CD4-positive, CD25-positive, alpha-beta regulatory T cell (primary cell): ENCODE measurements at places on chromosomes 6 and 20.
A peak's percentile ranks its signal among the peaks of the same experiment; 100 is the strongest.

DNA sequence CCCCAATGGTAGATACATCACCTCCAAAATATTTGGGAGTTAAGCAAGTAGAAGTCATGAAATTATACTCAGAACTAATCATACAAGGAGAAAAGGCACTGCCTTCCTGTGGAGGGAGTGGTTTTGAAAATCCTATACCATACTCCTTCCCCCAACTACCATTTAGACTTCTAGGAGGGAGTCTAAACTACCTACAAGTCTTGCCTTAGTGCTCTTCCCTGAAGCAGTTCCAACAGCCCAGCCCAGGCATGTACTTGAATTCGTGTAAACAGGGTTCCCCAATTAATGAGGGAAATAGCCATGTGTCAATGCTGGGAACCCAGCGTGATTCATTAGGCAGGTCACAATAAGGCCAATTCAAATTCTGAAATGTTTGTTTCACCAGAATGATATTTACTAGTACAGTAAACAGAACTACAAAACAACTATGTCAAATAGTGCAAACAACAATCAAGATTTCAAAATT lies 39.1 kb upstream of the SGK1 start:
- DNase-seq: no peak

DNA sequence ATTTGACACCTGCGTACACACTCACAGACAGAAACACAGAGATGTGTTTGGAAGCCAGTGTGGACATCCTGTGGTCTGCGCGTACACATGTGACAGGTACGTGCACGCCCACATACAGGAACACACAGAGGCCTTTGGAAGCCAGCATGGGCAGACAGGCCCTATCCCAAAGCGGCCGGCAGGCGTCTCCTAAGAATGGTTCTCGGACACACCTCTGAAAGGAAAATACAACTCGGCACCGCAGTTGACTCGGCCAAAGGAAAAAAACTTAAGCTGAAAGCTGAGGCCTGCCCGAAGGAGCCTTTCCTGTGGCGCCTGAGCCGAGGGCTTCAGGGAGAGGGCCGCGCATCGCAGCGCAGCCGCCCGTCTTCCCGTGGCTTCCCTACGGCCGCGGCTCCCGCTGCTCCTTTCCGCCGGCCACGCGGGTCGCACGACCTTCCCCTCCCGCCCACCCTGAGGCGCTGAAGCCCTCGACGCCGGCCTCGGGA lies 1.4 kb upstream of the CEP43 start:
- DNase-seq: peak; percentile 71

DNA sequence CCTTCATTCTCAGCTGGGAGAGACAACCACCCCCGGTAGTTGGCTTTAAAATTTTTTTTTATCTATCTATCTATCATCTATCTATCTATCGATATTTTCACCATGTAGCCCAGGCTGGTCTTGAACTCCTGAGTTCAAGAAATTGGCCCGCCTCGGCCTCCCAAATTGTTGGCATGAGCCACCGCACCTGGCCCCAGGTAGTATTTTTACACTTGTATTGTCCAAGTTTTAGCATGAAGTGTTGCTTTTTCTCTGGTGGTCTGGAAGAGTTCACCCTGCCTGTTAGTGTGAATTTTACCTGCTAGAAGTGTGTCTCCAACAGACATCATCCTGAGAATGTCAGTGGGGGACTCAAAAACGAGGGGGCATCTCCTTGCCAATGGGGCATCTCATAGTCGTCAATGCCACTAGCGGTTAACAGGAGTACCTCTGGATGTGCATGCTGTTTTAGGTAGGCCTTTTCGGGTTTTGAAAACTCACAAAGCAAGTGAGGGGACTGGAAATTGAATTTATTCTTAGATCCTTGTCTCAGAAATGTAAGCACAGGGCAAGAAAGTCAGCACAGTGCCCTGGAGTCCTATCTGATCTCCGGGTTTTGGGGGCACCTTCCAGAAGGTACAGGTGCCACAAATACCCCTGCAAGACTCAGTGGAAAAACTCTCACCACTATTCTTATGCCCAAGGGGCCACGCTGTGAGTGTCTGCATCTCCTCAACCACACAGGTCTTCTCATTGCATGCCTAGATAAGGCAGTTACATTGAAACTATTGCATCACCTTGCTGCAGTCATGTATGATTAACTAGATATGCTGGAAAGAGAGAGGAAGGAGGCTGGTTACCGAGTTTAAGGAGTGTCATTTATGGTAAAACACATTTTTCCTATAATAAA lies 37.1 kb downstream of the TNFAIP3 start:
- peak; percentile 61 for DNase-seq

- DNase-seq: peak; percentile 72
These were observed 710 bp downstream of the BTBD9 start for GRCh38 chr6:38638941-38639497.

DNA sequence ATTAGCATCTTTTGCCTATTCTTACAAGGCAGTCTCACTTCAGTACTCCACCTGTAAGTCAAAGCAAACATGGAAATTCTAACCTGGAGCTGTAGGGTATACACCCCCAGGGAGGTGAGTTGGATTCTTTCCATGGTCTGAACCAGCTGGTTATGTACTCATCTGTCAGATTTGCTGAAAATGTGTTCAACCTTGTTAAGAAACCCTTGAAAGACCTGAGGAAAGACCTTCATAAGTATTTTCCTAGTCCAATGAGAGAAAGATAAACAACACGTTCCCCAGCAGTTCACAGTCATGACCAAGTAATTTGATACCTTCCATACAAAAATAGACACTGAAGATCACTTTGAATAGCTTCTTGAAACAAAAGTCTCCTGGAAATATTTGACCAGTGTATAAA lies 42.5 kb downstream of the ID4 start:
- DNase-seq: no peak

- DNase-seq: no peak
These were observed 214.6 kb upstream of the CNR1 start for GRCh38 chr6:88380618-88381288.

- DNase-seq: no peak
These were observed 20.8 kb downstream of the BNIP5 start for GRCh38 chr6:36315921-36316320.

- DNase-seq: peak; percentile 62
These were observed 30.9 kb upstream of the AVP start for GRCh38 chr20:3115190-3116107.

GRCh38 chr20:17816804-17817587 lies 117.2 kb downstream of the BANF2 start:
- no peak for DNase-seq

GRCh38 chr20:881783-882144 lies 34.4 kb downstream of the ANGPT4 start:
- DNase-seq: no peak

- DNase-seq: peak; percentile 70
These were observed 59.9 kb downstream of the SULF2 start for GRCh38 chr20:47725248-47725973.

DNA sequence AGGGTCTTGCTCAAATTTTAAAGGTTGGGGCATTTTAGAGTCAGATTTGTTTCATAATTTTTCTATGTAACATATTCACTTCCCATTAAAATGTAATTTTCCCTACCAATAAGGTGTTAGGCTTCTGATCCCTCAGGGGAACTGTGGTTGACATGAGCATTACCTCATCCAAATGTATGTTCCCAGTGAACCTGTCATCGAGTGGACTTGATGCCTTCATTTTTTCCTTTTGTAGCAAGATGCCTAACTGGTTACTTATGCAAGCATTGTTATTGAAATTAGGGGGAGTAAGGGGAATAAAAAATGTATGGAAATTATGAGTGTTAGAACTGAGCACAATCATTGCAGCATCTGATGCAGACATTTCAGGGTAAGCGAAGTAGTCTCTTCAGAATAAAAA lies 360.5 kb downstream of the BCKDHB start:
- no peak for DNase-seq

GRCh38 chr6:42744351-42744893 lies 1.5 kb downstream of the TBCC start:
- DNase-seq: no peak

DNA sequence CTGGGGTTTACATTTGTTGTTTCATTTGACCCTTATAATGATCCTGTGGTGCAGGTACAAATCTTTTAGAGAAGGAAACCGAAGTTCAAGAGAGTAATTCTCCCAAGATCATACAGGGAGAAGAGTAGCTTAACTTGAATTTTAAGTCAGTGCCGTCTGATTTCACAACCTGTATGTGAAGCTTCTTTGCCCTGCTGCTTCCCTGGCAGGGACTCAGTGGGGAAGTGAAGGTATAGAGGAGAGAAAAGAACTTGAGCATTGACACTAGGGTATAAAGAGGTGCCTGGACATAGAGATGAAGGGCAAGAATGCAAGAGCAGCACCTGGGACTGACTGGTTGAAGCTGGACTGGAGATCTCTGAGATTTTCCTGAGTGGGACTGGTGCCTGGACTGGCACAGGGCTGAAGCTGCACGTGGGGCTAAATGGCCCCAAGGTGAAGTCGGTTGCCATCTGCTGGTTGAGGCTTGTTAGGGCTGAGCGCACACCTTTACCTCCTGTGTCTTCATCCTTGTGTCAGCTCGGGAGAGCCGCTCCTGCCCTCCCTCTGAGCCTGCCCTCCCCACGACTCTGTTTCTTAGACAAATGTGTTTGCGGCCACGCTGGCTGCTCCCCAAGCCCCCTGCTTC lies 41.8 kb downstream of the FARS2 start:
- peak; percentile 79 for DNase-seq

GRCh38 chr6:163337958-163338357 lies 76.6 kb upstream of the QKI start:
- DNase-seq: no peak

GRCh38 chr6:112432853-112433252 lies 85.7 kb downstream of the RFPL4B start:
- no peak for DNase-seq

DNA sequence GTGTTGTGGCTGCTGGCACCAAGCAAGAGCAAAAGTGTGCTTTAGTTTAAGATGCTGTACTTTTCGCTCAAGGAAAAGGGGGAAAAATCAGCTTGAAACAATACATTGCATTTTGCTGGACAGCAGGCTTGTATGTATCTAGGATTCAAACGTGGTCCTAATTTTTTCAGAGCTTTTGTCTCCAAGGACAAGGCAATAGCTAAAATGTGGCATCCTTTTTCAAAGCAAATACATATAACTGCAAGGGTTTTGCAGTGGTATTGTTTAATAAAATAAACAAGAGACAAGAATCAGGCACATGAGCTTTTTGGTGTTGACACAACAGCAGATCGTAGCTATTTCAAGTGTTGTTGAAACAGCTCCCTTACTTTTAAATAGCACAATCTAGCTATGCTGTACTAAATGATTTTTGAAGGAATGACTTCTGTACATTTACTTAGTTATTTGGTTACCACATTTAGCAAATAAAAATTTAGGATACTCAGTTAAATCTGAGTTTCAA lies 137.0 kb upstream of the HEY2 start:
- no peak for DNase-seq

DNA sequence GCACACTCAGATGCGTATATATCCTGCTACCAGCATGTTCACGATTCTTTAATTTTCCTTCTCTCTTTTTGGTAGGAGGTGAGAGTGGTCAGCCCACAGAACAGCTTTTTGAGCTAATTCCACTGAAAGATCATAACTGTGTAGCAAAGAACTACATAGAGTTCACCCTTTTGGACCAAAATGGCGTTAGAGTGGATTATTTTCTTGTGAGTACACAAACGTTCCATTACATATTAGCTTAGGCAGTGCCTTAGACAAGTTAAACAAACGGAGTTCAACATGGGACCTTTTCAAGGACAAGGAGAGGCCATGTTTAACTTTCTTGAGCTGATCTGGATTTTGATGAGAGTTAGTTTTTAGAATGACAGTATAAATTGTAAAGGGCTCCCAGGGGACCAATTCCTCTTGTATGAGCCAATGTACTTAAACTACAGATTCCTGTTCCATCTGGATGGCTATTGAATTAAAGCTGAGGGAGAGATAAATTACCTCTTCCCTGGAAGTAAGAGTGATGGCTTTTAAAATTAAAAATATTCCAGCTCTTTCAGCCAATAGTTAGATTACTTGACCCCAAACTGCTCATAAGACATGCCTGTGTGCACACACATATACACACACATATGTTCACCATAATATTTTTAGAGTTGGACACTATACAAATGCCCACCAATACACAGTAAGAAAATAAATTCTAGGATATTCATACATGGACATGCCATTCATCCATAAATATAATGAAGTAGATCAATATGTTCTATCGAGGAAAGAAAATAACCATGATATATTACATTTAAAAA lies 25.6 kb upstream of the ARMH2 start:
- DNase-seq: no peak

DNA sequence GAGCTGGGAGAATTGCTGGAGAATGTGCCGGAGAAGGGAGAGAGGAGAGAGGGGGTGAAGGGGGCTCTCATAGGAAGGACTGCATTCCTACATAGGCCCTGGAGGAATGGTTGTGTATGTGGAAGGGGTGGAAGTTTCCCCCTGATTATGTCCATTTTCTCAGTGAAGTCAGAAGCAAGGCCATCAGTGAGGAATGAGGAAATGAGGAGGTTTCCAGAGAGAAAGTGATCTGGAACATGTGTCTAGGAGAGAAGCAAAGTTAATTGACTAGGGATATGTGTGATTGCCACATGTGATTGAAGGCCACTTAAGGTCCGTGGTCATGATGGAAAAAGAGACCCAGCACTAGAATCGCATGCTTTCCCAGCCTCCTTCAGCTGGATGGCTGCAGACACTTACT lies 42.3 kb downstream of the TBPL1 start:
- DNase-seq: no peak

- no peak for DNase-seq
These were observed 79.6 kb downstream of the CEP57L1 start for GRCh38 chr6:109174916-109175315.

DNA sequence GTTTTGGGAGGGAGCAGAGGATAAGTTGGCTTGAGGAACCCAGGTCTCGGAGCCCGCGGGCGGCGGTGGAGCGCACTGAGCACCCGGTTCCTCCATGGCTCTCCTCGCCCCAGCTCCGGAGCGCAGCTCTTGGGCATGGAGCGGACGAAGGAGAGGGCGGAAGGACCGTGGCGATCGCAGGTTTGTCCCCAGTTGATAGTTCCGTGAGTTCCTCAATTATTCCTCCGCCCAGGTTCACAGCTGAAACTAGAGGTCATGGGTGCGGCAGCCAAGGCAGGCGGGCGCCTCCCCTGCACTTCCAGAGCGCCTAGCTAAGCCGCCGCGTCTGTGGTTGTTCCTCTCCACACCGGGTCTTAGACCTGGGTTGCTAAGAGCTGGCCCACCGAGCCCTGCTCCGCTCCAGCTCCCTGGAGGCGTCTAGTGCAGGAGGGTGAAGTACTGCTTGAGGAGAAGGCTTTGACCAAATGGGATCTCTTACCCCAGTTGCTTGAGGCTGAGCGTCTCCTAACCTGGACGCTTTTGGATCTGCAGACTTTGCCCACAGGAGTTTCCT lies at the start of gene HTR1B:
TSS of gene HTR1B (minus strand) at position 184 of the 553 bp plus-strand sequence. CDS start at position 96, 88 bp downstream.
- no peak for DNase-seq

- DNase-seq: peak; percentile 48
These were observed 9.1 kb upstream of the MAPK13 start for GRCh38 chr6:36120979-36121786.

- DNase-seq: no peak
These were observed 152.1 kb upstream of the RALGAPA2 start for GRCh38 chr20:20864351-20865096.
